ENCODE measurements at places on chromosomes 2 and 18.

- no peak for DNase-seq
These were observed 18.2 kb downstream of the ACVR1 start for GRCh38 chr2:157857881-157858280.

DNA sequence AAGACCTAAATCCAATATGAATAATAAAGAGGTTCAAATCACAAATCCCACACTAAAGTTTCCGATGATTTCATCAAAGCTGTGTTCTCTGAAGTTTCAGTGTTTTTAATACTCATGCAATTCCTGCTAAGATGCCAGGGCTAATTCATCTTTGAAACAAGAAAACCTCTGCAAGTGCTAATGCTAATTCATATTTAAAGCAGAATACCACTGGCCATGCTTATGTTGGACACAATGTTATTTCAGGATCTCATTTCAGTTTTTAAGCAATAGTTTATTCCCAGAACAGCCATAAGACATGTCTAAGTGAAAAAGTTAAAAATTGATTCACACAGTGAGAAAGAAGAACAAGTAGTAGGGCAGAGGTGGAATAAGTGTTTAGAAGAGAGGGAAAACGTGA lies 62.8 kb downstream of the GRB14 start:
- DNase-seq = peak; percentile 18

GRCh38 chr18:10530852-10531251 lies 5.0 kb downstream of the NAPG start:
- DNase-seq = no peak

- DNase-seq = peak; percentile 71
These were observed 43.5 kb upstream of the FAHD2A start for GRCh38 chr2:95359031-95359430.

- no peak for DNase-seq
These were observed 104.3 kb downstream of the NDUFA10 start for GRCh38 chr2:239920693-239921365.

GRCh38 chr2:239278941-239279365 lies 121.9 kb downstream of the HDAC4 start:
- DNase-seq = no peak

- DNase-seq = no peak
These were observed 53.5 kb upstream of the C2orf15 start for GRCh38 chr2:99088017-99088416.

DNA sequence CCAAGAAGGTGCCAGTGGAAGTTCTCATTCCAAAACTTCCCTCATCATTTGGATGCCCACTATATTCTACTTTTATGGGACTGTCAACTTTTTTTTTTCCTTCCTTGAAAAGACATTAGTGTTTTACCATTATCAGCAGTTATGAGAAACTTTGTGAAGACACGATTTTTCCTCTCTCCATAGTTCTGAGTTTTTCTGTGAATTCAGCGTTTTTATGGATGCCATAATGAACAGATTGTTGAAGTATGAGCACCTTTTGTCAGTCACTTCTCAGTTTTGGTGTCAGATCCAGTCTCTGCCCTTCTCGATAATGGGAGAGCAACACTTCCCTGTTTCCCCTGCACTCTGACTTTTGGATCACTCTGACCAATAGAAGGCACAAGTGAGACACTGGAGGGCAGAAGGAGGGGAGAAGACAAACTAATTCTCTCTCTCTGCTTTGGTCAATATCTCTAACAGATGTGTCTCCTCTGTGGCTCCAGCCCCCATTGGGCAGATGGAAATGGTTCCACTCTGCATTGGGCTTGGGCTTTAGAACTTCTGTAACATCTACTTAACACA lies 53.5 kb upstream of the FN1 start:
- no peak for DNase-seq

DNA sequence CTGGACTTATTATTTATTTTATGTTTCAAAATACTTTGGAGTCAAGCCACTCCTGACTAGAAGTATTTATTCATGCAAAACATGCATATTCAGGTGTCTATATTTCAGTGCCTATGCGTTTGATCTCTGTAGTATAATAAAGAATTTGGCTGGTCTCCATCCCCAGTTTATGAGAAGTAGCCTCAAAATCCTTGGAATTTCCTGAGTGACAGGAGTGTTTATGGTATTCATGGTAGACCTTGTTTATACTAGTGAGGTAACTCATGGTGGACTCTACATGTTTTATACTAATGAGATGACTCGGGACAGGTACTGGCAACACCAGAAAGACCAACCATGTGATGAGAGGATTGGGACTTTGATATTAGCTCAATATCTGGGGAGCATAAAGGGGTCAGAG lies 43.9 kb upstream of the CSRNP3 start:
- DNase-seq = no peak

All from muscle of leg (tissue), 16 donors.